ENCODE measurements at places on chromosomes 7 and 10. TPM values are rescaled to one million over a fixed set of nuclear protein-coding genes. Genes with fewer than 3 reads are reported as not detected.

PTPN20 gene
- total RNA-seq: 1.1 TPM

C10orf71 gene
- total RNA-seq: not detected

MRPS17 gene
- 37.8 TPM for total RNA-seq

RASA4B gene
- 23.9 TPM for total RNA-seq

CXCL12 gene
- not detected for total RNA-seq

CALY gene
- not detected for total RNA-seq

ITIH5 gene
- not detected for total RNA-seq

IGF2BP3 gene
- 0.67 TPM for total RNA-seq

VSTM4 gene
- 0.06 TPM for total RNA-seq

LARP4B gene
- total RNA-seq: 137 TPM

AKR1D1 gene
- not detected for total RNA-seq

MLXIPL gene
- total RNA-seq: not detected

HOXA13 gene
- not detected for total RNA-seq

SNX10 gene
- total RNA-seq: 46.5 TPM

STK31 gene
- not detected for total RNA-seq

DNAJC12 gene
- 36.0 TPM for total RNA-seq

NPFFR1 gene
- total RNA-seq: not detected

ZNF117 gene
- total RNA-seq: 4.0 TPM

PPIF gene
- 185 TPM for total RNA-seq

PLAU gene
- 0.38 TPM for total RNA-seq

ABCB1 gene
- total RNA-seq: 19.7 TPM

CFAP58 gene
- 0.21 TPM for total RNA-seq

AIMP2 gene
- 80.8 TPM for total RNA-seq

TMEM176A gene
- not detected for total RNA-seq

OPN1SW gene
- total RNA-seq: not detected

IL2RA gene
- 1,272 TPM for total RNA-seq

TUBB8 gene
- not detected for total RNA-seq

PTER gene
- total RNA-seq: 27.0 TPM

HYAL4 gene
- not detected for total RNA-seq

MMRN2 gene
- not detected for total RNA-seq

CALCR gene
- not detected for total RNA-seq

WIPF3 gene
- not detected for total RNA-seq

CYP3A7 gene
- not detected for total RNA-seq

NPSR1 gene
- not detected for total RNA-seq

PPP1R17 gene
- total RNA-seq: not detected

RFC2 gene
- 95.4 TPM for total RNA-seq

AKR1C4 gene
- total RNA-seq: not detected

PCLO gene
- not detected for total RNA-seq

SLC39A12 gene
- not detected for total RNA-seq

POT1 gene
- 38.1 TPM for total RNA-seq

ACSL5 gene
- total RNA-seq: 56.6 TPM

CLCN1 gene
- not detected for total RNA-seq

ASIC3 gene
- 2.9 TPM for total RNA-seq

C10orf95 gene
- 0.74 TPM for total RNA-seq

NEUROG3 gene
- total RNA-seq: not detected

CDC14C gene
- total RNA-seq: not detected

STEAP4 gene
- not detected for total RNA-seq

LBX1 gene
- not detected for total RNA-seq

Data from activated CD8-positive, alpha-beta memory T cell treated with anti-CD3 and anti-CD28 coated beads for 36 hours (primary cell).